NCI-H1436 (cell line): ENCODE measurements at places on chromosomes 11 and 22.

- DNase-seq = no peak
These were observed 26.2 kb downstream of the MCM5 start for GRCh38 chr22:35425971-35426800.

DNA sequence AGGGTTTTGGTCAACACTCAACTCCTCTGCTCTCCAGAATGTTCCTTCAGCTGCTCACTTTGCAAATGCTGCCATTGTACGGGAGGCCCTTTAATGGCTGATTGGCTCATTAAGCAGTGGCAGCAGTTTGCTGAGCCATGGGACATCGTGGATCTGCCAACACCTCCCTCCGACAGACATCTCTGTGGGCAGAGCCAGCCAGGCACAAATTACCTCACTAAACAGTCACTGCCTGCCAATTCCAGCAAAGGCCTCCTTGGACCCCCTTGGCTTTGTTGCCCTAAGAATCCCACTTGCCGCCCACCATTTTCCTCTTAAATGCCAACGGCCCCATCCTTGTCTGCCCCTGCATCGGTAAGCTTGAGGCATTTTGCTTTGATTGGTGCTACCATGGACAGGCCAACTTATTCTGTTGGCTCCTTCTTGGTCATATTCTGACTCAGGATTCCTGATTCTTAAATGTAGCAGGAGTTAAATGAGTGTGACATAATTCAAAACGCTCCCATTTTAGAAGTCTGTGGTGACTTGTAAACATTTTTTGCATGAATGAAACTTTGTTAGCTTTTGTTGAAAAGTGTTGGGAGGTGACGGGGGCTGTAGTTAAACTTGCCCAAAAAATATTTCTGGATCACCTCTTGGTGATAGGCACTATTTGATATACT, 57.5 kb upstream of the LMO2 start:
- no peak for DNase-seq

DNA sequence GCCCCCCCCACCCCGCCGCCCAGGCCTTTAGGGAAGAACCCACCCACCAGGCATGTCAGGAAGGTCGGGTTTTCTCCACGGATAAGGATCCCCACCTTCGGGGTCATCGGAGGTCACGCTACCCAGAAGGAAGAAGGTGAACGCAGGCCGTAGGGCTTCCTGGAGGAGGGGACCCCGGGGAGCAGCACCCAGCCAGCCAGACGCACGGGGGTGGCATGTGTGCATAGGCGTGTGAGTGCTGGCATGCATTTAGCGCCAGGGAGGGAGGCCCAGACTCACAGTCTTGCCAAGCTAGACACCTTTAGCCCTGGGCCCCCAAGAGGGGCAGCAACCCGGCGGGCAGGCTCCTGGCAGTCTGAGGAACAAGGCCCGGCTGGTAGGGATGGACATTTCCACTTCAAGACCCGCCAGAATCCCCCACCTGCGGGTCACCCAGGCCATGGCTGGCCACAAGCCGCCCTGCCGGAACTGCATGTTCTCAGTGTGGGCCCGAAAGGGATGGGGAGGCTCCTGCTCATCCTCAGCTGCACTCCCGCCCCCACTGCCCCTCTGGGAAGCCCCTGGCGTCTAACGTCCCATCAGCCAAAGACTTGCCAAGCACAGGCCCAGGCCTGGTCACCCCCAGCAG, 16.7 kb upstream of the PIM3 start:
- DNase-seq = no peak

- no peak for DNase-seq
These were observed 294.5 kb downstream of the BRD1 start for GRCh38 chr22:49532869-49533802.

GRCh38 chr11:87970762-87971161, 204.5 kb downstream of the RAB38 start:
- DNase-seq = no peak

DNA sequence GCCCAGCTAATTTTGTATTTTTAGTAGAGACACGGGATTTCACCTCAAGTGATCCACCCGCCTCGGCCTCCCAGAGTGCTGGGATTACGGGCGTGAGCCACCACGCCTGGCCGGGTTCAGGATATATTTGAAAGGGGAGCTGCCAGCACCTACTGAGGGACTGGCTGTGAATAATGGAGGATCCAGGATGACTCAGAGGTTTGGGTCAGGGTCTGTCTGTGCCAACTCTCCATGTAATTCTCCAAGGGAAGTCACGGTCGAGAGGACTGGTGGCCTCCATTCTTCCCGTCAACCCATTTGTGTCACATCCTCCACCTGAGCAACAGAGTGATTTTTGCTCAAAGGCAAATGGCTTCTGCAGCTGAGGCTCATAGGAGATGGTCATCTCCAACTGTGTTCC, 3.6 kb upstream of the ARRB1 start:
- no peak for DNase-seq

DNA sequence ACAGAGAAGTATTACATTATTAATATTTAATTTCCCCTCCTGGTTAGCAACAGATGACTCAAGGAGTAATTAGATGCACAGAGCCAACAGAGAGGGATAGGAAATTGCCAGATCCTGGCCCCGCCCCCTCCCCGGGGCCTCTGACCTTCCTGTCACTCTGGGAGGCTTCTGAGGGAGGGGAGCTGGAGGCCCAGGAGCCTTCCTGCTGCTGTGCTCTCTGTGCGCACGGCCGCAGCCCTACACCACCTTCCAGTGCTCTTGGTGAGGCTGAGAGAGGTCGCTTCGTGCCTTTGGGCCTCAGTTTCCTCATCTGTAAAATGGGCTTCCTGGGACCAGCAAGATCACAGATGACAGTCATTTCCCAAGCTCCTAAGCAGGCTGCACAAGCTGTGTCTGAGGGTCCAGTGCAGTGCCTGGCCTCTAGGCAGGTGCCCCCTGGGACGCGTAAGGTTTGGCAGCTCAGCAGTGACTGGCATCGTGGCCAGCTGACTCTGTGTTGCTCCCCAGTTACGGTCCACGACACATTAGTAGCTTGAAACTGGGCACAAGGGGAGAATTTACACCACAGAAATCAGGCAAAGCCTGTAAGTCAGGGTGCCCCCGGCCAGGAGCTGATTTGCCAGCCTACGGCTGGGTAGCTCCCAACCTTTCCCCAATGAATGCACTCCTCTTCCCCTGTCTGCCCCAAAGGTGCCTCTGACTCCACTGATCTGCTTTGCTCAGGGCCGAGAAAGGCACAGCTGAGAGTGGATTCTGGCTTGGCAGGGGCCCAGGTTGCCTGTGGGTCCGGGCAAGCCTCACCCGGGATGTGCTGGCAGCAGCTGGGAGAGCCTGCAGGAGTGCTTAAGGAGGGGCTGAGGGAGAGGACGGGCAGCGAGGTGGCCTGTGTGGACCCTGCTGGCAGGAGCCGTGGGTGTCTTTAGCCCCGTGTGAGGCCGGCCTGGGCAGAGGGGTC, 2.3 kb downstream of the ADORA2A start:
- no peak for DNase-seq

DNA sequence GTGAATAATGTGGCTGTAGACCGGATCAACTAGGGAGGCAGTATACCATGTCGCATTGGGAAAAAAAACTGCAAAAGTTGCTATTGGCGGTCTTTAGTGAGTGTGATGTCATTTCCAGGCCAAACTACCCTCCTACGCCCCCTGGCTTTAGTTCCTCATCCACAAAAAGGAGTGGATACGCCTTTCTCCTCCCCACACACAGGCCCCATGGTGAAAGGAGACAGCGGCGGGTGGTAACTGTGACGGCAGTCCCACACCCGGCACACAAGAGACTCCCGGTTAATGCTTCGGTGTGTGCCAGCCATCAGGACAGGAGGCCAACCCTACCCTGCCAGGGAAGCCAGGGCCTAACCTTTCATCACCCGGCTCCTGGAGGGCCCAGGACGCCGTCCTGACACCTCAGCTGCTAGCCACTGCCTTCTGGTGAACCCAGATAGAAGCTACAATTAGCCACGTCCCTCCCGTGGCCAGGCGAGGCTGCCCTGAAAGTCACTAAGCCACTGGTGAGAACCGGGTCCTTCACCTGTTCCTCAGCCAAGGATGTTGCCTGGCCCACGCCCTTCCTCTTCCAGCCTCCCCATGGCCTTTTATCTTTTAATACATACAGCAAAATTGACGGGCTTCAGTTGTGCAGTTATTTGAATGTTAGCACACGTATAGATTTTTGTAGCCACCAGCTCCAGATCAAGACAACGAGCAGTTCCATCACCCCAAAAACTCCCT, 10.8 kb downstream of the TP53I11 start:
- no peak for DNase-seq

DNA sequence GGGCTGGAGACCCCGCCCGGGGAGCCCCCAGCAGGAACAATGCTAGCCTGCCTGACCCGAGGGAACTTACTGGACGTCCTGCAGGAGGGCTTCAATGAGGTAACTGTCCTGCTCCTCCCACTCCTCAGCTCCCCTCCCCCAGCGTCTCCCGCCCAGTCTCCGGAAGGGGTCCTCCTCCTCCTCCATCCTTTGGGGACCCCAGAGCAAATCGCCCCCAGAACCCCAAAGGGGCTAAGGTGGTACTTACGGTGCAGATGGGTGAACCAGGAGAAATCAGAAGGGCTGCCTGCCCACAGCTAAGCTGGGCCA, 272 bp downstream of the DIXDC1 start:
- no peak for DNase-seq

- no peak for DNase-seq
These were observed 10.4 kb upstream of the SUN2 start for GRCh38 chr22:38766076-38766777.
